ENCODE measurements at places on chromosomes 4 and X.

DNA sequence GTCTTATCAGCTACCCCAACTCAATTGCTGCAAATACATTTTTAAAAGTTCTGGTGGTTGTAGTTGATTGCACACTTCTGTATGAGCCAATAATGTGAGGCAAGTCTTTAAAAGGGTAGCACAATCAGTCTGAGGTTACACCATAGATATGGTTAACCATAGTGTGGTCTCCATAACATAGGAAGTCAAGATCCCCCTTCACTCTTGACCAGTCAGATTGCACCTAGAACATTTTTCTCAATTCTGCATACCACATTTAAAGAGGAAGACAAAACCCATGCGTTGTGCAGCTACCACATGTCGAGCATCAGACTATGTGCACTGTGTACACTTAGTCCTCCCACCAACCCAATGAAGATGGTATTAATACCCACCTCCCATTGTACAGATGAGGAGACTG is 26.5 kb upstream of the CYBB start:
- DNase-seq: no peak

- no peak for DNase-seq
Measured at GRCh38 chr4:169117591-169118081, 107.6 kb upstream of the CBR4 start.

DNA sequence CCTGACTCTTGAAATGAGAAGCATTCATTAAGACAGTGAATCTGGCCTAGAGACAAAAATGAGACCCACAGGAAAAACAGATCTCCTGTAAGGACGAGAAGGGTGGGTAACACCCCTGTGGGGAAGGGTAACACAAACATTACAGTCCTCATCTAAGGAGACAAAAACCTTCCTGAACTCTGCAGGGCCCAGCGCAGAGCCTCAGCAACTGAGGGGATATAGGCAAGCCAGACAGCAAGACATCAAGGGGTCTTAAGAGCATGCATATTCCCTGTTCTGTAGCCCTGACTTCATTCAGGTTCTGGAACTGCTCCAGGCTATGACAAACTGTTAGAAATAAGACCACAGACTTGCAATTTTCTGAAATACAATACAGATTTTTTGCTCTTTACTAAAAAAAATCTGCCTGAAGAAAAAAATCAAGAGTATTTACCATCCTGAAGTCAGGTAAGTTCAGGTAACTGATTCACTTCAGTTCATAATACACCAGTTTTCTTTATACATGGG is 15.5 kb downstream of the COX18 start:
- DNase-seq: no peak

DNA sequence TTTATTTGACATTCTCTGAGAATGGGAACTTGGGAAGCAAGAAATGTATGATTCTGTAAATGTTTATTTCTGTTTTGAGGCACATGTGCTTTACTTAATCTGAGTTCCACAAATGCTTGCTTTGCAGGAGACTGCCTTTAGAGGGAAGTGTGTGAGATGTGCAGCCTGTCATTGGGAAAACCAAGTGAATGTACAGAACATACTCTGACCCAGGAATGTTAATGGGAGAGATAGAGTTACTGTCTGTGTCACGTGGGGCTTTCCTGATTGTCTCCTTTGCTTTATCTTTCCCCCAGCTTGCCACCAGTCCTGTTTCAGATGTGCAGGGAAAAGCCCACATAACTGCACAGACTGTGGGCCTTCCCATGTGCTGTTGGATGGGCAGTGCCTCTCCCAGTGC is 218.6 kb upstream of the ANXA3 start:
- DNase-seq: no peak

- peak; percentile 26 for DNase-seq
Measured at GRCh38 chr4:64713256-64713840, 304.1 kb upstream of the TECRL start.

- no peak for DNase-seq
Measured at GRCh38 chrX:43087830-43088229, 309.9 kb upstream of the PPP1R2C start.

DNA sequence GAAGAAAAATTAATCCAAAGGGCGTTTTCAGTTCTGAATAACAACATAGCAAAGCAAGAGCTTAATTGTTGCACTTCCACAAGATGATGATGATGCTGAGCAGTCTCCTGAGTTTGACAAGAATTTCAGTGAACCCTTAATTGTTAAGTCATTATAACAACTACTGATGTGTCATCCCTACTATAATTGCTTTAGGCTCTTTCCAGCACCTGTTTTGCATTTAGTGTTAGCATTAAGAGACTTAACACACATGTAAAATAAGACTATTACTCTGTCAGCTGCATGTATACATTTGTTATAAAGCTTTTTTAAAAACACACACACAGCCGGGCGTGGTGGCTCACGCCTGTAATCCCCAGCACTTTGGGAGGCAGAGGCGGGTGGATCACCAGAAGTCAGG is 37.9 kb upstream of the GALNT7 start:
- DNase-seq: no peak

GRCh38 chr4:78057600-78058550 is 752 bp downstream of the FRAS1 start:
- DNase-seq: peak; percentile 69

DNA sequence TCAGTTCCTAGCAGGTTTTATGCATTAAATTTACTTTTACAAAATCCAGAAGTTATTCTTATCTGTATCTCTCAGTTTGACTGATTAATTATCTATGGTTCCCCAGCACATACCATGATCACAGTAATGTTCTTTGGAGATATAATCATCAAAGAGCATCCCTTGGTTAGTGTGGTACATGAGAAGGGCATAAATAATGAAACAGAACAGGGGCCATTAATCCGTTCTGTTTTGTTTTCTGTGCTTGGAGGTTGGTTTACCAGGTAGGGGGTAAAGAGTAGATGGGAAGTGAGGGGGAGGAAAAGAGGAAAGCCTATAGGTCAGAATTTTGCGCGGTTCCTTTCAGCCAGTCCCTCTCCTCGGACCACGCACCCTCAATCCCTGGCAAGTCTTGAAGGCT is 718.7 kb upstream of the TENM3 start:
- DNase-seq: no peak

DNA sequence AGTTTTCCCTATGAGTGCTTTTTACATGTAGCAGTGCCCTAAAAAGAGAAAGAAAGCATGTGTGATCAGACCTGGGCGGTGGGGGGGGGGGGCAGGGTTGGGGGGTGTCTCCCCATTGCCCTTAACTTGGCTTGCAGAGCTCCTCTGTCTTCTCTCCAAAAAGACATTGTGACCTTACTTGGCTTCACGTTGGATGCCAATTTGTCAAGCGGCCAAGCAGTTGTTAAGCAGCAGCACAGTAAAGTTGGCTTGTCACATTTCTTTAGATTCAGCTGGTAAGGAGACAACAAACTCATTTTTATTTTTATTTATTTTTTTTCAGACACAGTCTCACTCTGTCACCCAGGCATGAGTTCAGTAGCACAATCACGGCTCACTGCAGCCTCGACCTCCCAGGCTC is 57.3 kb upstream of the ZNF157 start:
- DNase-seq: no peak

- no peak for DNase-seq
Measured at GRCh38 chrX:69000877-69001276, 164.4 kb downstream of the PJA1 start.

DNA sequence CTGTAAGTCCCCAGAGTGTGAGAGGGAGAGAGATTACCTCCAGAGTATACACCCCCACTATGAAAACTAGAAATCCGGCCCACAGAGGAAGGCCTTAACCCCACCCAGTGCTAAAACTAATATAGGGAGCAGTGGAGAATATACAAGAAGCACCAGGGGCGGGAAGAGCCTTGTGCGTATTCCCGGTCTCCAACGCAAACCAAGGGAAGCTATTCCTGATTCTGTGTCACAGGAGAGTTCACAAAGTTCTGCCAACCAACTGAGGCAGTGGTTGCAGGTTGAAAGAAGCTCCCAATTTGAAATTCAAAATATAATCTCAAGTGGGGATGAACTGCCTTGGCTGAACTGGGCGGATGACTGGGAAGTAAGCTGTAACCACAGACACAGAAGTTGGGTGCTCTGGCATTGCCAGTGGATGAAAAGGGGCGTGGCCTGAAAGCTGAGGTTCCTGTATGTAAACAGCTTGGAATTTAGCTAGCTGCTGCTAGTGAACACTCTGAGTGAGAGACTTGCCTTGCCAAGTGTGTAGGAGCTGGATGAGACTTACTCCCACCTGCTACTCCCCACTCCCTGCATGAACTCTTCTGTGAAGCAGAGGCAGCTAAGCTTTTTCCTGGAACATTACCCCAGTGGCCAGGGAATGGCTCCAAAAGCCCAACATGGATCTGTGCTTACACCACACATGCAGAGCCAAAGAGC is 32.7 kb downstream of the ELF2 start:
- DNase-seq: no peak

- DNase-seq: no peak
Measured at GRCh38 chr4:1196421-1197183, 24.2 kb upstream of the SPON2 start.

GRCh38 chr4:106707776-106708463 is 328.2 kb downstream of the DKK2 start:
- DNase-seq: no peak

GRCh38 chrX:145853181-145853580 is 35.6 kb downstream of the SLITRK2 start:
- no peak for DNase-seq

DNA sequence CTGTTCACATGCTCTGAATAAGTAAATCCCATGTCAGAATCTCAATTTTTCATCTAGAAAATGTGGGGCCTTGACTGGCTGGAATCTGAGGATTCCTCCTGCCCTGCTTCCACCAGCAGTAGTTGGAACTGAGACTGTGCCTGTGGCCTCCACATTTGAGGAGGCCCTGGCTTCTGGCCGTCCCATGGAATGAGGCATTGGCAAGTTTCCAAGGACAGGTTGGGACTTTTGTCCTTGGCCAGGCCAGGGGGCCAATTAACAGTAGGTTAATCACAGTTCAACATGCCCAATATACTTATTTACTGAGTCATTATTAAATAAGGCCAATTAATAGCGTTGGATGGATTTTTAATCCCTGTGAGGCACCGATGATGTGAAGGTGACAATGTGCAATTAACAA is 50.2 kb upstream of the GABRE start:
- no peak for DNase-seq

- no peak for DNase-seq
Measured at GRCh38 chrX:64206556-64207162, 1.2 kb upstream of the AMER1 start.

- no peak for DNase-seq
Measured at GRCh38 chrX:33831211-33831610, 300.9 kb downstream of the FAM47A start.

- no peak for DNase-seq
Measured at GRCh38 chrX:110346681-110347080, 12.0 kb upstream of the RTL9 start.

Measured in D341Med (cell line).